ENCODE measurements at places on chromosomes 16 and 17. TPM values are rescaled to one million over a fixed set of nuclear protein-coding genes. Genes with fewer than 3 reads are reported as not detected.

Gene TBC1D3L
- 7.8 TPM for total RNA-seq

Gene STH
- total RNA-seq = not detected

Gene TP53TG3
- total RNA-seq = not detected

Gene TERB1
- total RNA-seq = not detected

Gene RAB11FIP4
- total RNA-seq = 1.2 TPM

Gene DOC2A
- total RNA-seq = 1.2 TPM

Gene KRT23
- 0.17 TPM for total RNA-seq

Gene DNAAF8
- total RNA-seq = 0.29 TPM

Gene OTOP2
- total RNA-seq = not detected

Gene SRSF2
- 178 TPM for total RNA-seq
